Peyer's patch (tissue), 4 donors: ENCODE measurements at places on chromosomes 7 and 10. TPM values are rescaled to one million over a fixed set of nuclear protein-coding genes. Genes with fewer than 3 reads are reported as not detected.

GRCh38 chr7:108623220-108623619 is 53.5 kb downstream of the DNAJB9 start:
- H3K27ac ChIP-seq = no peak overlapping the region
- no peaks in the 10 kb centered on the region for H3K4me1 ChIP-seq
- H3K4me3 ChIP-seq = no peak overlapping the region
- no peaks in the 10 kb centered on the region for H3K36me3 ChIP-seq

Gene PIK3AP1
- total RNA-seq = 13.0 TPM

GRCh38 chr10:129849452-129849750 is 114.7 kb downstream of the EBF3 start:
- H3K27ac ChIP-seq = no peak overlapping the region
- peaks cover 5% of the 10 kb centered on the region for H3K4me1 ChIP-seq
- H3K4me3 ChIP-seq = no peak overlapping the region
- no peaks in the 10 kb centered on the region for H3K36me3 ChIP-seq

- H3K36me3 ChIP-seq = no peaks in the 10 kb centered on the region
- no peaks in the 10 kb centered on the region for H3K4me1 ChIP-seq
- no peaks in the 10 kb centered on the region for H3K27me3 ChIP-seq
- H3K4me3 ChIP-seq = no peak overlapping the region
Measured at GRCh38 chr7:64775289-64775688, 18.9 kb upstream of the ZNF138 start.

- no peak overlapping the region for H3K27ac ChIP-seq
- DNase-seq = peak; percentile 77
- H3K27me3 ChIP-seq = no peaks in the 10 kb centered on the region
- H3K4me1 ChIP-seq = peaks cover 16% of the 10 kb centered on the region
Measured at GRCh38 chr7:116218051-116218645, 7.8 kb downstream of the TES start.

DNA sequence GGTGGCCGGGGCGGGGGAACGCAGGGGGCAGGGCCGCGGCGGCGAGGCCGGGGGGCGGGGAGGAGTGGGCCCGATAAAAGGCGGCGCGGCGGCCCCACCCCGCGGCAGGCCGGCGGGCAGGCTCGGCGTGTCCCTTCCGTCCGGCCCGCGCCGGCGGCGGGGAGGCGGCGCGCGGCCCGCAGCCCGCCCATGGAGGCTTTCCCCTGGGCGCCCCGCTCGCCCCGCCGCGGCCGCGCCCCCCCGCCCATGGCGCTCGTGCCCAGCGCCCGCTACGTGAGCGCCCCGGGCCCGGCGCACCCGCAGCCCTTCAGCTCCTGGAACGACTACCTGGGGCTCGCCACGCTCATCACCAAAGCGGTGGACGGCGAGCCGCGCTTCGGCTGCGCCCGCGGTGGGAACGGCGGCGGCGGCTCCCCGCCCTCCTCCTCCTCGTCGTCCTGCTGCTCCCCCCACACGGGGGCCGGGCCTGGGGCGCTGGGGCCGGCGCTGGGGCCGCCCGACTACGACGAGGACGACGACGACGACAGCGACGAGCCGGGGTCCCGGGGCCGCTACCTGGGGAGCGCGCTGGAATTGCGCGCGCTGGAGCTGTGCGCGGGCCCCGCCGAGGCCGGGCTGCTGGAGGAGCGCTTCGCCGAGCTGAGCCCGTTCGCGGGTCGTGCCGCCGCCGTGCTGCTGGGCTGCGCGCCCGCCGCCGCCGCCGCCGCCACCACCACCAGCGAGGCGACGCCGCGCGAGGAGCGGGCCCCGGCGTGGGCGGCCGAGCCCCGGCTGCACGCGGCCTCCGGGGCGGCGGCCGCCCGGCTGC is at the start of gene NANOS1:
Gene NANOS1 (plus strand): TSS at position 102 of the 808 bp plus-strand sequence. CDS start 88 bp downstream, at position 190.
- peaks cover 20% of the 10 kb centered on the region for H3K4me1 ChIP-seq
- H3K36me3 ChIP-seq = peaks cover 19% of the 10 kb centered on the region
- no peak for DNase-seq
- H3K4me3 ChIP-seq = peak within 1 kb of the TSS; percentile 37
- H3K27me3 ChIP-seq = no peaks in the 10 kb centered on the region
- H3K27ac ChIP-seq = no peak within 1 kb of the TSS

DNA sequence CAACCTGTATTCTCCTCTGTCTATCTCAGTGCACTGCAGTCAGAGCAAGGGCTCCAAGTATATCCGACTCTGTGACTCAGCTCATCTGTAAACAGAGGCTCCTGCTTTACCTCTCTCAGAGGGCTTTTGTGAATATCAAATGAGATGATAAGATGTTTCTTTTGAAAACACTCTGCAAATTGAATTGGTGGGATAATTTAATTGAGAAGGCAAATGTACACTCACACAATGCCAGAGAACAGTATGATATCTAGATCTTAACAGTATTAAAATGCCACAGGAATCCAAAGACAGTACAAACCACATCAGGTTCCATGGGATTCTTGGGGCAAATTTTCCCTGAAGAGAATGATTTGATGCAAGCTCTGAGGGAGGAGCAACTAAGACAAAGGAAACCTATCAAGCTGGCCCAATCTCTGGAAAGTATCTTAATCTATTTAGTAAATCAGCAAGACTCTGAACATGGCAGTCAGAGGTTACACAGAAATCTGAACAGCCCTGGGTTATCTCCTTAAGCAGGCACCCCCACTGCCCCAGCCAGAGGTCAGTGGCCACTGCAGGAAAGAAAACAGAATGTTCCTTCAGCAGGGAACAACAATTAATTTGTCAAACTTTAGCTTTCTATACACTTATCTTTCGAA is 45.9 kb downstream of the DOCK4 start:
- H3K27me3 ChIP-seq = no peaks in the 10 kb centered on the region
- no peak overlapping the region for H3K27ac ChIP-seq
- no peak for DNase-seq
- no peaks in the 10 kb centered on the region for H3K36me3 ChIP-seq

Gene BMS1
- 11.1 TPM for total RNA-seq

- DNase-seq = no peak
- no peaks in the 10 kb centered on the region for H3K27me3 ChIP-seq
- no peak overlapping the region for H3K4me3 ChIP-seq
- no peaks in the 10 kb centered on the region for H3K36me3 ChIP-seq
- no peaks in the 10 kb centered on the region for H3K4me1 ChIP-seq
Measured at GRCh38 chr10:75836064-75836463, 404.6 kb downstream of the LRMDA start.

- no peaks in the 10 kb centered on the region for H3K4me1 ChIP-seq
- no peaks in the 10 kb centered on the region for H3K36me3 ChIP-seq
- H3K4me3 ChIP-seq = no peak overlapping the region
- no peaks in the 10 kb centered on the region for H3K27me3 ChIP-seq
- peak; percentile 60 for DNase-seq
Measured at GRCh38 chr7:101608772-101609713, 20.1 kb downstream of the MYL10 start.

Gene ZNF248
- total RNA-seq = 15.7 TPM

- H3K36me3 ChIP-seq = no peaks in the 10 kb centered on the region
- H3K27me3 ChIP-seq = no peaks in the 10 kb centered on the region
- H3K27ac ChIP-seq = no peak overlapping the region
Measured at GRCh38 chr7:158431055-158431940, 156.3 kb downstream of the PTPRN2 start.

Gene ATOH7
- 5.3 TPM for total RNA-seq

DNA sequence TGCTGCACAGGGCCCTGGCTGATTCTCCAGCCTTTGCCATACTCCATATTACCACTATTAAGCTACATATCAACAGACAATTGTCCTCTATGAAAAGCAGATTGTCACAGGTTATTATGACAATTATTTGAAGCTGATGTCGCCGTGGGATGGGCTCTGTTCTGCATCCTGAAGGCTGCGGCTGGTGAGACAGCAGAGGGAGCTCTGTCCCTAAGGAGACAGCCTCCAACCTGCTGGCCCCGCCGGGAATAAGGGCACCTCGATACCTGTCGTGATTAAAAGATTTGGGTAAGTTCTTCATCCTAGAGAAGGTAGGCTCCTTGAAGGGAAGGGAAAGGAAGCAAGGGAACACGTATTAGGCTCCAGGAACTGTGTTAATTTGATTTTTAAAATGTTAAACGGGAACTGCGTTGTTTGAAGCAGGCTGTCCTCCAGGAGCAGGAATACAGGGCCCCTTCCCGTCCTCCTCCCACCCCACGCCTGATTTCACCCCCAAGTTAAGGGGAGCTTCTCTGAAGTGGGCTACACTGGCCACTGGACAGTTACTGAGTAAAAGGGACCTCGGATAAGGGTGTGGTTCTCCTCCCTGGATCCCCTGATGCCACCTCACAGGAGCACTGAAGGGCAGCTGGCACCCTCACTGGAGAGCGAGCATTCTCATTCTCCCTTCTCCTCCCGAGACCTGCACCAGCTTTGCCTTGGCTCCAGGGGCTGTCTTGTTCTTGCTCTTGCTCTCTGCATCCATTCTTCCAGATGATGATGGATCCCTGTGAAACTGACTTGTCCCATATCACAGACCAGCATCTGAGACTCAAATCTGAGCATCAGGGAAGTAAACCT is 11.8 kb upstream of the TIAL1 start:
- H3K27ac ChIP-seq = no peak overlapping the region
- H3K4me1 ChIP-seq = no peaks in the 10 kb centered on the region
- no peaks in the 10 kb centered on the region for H3K36me3 ChIP-seq

- no peaks in the 10 kb centered on the region for H3K27me3 ChIP-seq
- H3K4me1 ChIP-seq = no peaks in the 10 kb centered on the region
- H3K36me3 ChIP-seq = no peaks in the 10 kb centered on the region
- no peak for DNase-seq
Measured at GRCh38 chr7:100247152-100247757, 27.5 kb downstream of the PVRIG start.

DNA sequence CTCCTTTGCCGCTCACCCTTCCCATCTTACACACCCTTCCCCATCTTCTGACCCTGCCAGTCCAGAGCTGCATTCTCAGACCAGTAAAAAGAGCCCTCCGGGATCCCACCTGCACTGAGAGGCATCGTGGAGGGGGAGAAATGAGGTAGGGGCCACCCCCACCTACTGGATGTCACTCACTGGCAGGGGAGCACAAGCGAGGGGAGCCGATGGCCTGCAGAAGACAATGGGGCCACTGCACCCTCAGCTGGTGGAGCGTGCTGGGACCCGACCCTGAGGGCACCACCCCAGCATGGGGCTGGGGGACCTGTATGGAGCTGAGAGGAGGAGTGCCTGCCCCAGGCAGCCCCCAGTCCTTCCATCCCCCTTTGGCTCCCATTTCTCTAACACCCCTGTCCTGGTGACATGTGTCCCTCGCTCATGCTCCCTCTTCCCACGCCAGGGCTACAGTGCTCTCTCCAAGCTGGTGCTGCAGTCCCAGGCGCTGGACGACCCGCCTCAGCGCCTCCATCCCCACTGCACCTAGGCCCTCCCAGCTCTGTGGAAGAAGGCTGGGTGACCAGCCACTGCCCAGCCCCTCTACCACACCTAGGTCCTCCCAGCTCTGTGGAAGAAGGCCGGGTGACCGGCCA is 49.8 kb downstream of the RASGEF1A start:
- no peak for DNase-seq
- H3K4me1 ChIP-seq = no peaks in the 10 kb centered on the region
- H3K27ac ChIP-seq = no peak overlapping the region
- H3K27me3 ChIP-seq = no peaks in the 10 kb centered on the region
- H3K36me3 ChIP-seq = no peaks in the 10 kb centered on the region
- no peak overlapping the region for H3K4me3 ChIP-seq

DNA sequence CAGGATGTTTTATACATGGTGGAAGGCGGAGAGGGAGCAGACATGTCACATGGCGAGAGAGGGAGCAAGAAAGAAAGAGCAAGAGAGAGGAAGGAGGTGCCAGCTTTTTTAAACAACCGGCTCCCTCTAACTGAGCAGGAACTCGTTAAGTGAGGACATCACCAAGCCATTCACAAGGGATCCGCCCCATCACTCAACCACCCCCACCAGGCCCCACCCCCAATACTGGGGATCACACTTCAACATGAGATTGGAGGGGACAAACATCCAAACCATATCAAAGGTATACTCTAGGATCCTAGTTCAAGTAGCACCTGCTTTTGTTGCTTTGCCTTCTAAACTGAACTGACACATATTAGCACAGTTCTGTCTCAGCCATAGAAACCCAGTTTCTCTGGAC is 141.9 kb upstream of the KLF14 start:
- no peak for DNase-seq
- H3K27ac ChIP-seq = no peak overlapping the region
- H3K4me1 ChIP-seq = no peaks in the 10 kb centered on the region
- H3K4me3 ChIP-seq = no peak overlapping the region
- no peaks in the 10 kb centered on the region for H3K27me3 ChIP-seq

DNA sequence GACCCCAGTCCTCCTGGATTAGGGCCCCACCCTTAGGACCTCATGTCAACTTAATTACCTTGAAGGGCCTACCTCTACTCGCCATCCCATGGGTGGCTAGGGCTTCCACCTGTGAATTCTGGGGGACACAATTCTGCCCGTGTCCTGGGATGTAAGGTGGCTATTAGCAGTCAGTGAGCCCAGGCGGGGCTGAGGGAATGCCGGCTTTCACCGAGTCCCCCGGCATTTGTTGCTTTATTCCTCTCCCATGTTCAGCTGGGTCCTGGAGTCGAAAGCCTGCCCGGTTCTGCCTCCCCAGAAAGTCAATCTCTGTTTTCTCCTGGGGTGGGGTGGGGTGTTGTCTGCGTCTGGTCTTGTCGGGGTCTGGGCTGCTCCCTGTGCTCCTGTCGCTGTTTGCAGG is 125.6 kb downstream of the GLRX3 start:
- H3K27me3 ChIP-seq = no peaks in the 10 kb centered on the region
- no peaks in the 10 kb centered on the region for H3K36me3 ChIP-seq
- DNase-seq = no peak
- no peak overlapping the region for H3K4me3 ChIP-seq
- no peak overlapping the region for H3K27ac ChIP-seq

- H3K27me3 ChIP-seq = no peaks in the 10 kb centered on the region
- no peak overlapping the region for H3K27ac ChIP-seq
- no peak overlapping the region for H3K4me3 ChIP-seq
- H3K36me3 ChIP-seq = no peaks in the 10 kb centered on the region
Measured at GRCh38 chr7:17456541-17456940, 158.1 kb downstream of the AHR start.

DNA sequence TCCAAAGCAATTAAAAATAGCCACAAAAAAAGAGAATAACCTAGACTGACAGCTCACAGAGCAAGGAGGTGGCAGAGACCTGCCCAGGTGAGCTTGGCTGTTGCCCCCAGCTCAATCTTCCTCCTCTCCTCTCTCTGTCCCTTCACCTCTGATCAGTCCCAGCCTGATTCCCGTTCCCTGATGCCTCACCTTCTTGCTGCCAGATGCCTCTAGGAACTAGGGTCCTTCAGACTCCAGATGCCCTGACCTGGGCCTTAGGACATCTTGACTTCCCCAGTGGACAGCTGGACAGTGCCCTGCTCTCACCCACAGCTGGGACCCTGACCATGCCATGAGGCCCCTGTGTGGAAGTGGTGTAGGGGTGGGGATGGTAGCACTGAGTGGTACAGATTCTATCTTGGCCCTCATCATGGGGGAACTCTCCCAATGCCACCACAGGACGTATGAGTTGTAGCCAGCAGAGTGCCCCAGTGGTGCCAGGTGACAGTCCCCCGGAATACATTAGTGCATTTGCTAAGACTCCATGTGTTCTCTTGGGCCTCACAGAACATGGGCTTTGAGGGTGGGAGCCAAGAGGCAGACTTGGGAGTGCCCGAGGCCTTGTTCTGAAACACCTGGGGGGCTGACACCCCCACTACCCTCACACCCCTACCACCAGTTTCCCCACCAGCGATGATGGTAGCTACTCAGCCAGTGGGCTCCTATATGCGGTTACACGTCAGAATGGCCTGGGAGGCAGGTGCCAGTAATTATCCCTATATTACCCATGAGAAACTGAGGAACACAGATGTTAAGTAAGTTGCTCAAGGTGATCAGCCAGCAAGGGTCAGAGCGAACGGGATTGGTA is 2.0 kb downstream of the DEPP1 start:
- DNase-seq = no peak
- peak overlapping the region; percentile 84 for H3K27ac ChIP-seq
- no peaks in the 10 kb centered on the region for H3K27me3 ChIP-seq
- H3K36me3 ChIP-seq = no peaks in the 10 kb centered on the region
- peak overlapping the region; percentile 25 for H3K4me3 ChIP-seq
- H3K4me1 ChIP-seq = peaks cover 55% of the 10 kb centered on the region
